Prostate gland (tissue), 2 donors: ENCODE measurements at places on chromosomes 12 and 14. TPM values are rescaled to one million over a fixed set of nuclear protein-coding genes. Genes with fewer than 3 reads are reported as not detected.

DNA sequence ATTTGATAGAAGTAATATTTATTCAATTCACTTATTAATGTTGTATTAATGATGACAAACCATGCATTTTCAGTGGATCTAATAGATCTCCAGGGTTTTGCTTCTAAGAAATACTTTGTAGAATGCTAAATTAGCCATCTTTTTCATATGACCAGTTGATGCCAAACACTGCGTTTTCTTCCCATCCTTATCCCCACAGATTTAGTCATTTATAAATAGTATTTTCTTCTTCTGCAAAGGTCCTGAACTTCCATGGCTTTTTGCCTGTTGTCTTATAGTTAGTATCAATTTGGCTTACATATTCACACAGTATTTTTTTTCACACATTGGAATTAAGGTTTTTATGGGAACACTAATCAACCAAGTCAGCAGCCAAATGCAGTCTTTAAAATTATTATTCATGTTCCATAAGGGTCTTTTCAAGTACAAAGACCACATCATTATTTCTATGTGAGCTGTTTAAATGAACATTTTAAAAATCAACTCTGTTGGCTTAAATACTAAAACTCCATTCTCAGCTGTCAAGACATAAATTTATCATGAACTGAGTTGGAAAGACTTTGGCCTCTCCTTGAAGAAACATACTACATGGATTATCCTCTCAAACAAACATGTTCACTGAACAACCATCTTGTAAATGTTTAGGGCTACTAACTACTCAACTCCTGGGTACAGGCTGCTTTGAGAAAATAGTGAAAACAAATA lies 1278.4 kb upstream of the FLRT2 start:
- H3K36me3 ChIP-seq = no peaks in the 10 kb centered on the region
- no peaks in the 10 kb centered on the region for H3K27me3 ChIP-seq

DNA sequence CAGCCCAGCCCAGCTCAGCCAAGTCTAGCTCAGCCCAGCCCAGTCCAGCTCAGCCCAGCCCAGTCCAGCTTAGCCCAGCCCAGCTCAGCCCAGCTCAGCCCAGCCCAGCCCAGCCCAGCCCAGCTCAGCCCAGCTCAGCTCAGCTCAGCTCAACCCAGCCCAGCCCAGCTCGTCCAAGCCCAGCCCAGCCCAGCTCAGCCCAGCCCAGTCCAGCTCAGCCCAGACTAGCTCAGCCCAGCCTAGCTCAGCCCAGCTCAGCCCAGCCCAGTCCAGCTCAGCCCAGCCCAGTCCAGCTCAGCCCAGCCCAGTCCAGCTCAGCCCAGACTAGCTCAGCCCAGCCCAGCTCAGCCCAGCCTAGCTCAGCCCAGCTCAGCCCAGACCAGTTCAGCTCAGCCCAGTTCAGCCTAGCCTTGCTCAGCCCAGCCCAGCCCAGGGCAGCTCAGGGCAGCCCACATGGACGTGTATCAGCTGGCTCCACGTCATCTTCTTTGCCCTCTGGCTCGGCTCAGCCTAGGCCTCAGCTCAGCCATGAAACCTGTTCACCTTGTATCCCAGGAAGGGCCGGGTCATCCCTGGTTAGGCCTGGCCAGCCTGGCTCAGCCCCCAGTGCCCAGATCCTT lies 185.6 kb downstream of the TMEM121 start:
- H3K4me1 ChIP-seq = no peaks in the 10 kb centered on the region
- no peak overlapping the region for H3K27ac ChIP-seq
- no peak overlapping the region for H3K4me3 ChIP-seq
- no peaks in the 10 kb centered on the region for H3K27me3 ChIP-seq
- H3K36me3 ChIP-seq = no peaks in the 10 kb centered on the region

DNA sequence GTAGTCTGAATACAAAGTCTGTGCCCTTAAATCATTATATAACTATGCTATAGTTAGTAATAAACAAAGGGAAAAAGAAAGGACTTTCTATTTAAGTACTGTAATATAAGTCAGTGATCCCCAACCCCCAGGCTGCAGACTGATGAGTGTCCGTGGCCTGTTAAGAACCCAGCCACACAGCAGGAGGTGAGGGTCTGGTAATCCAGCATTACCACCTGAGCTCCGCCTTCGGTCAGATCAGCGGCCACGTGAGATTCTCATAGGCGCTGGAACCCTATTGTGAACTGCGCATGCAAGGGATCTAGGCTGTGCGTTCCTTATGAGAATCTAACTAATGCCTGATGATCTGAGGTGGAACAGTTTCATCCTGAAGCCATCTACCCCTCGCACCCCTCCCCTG lies 15.7 kb downstream of the NFYB start:
- H3K27me3 ChIP-seq = no peaks in the 10 kb centered on the region
- H3K27ac ChIP-seq = no peak overlapping the region
- H3K4me3 ChIP-seq = no peak overlapping the region
- H3K36me3 ChIP-seq = no peaks in the 10 kb centered on the region
- H3K4me1 ChIP-seq = no peaks in the 10 kb centered on the region
- DNase-seq = no peak

GRCh38 chr12:34395056-34396005 lies 373.0 kb downstream of the ALG10 start:
- no peaks in the 10 kb centered on the region for H3K4me1 ChIP-seq
- no peaks in the 10 kb centered on the region for H3K36me3 ChIP-seq
- DNase-seq = no peak
- H3K27ac ChIP-seq = no peak overlapping the region

DNA sequence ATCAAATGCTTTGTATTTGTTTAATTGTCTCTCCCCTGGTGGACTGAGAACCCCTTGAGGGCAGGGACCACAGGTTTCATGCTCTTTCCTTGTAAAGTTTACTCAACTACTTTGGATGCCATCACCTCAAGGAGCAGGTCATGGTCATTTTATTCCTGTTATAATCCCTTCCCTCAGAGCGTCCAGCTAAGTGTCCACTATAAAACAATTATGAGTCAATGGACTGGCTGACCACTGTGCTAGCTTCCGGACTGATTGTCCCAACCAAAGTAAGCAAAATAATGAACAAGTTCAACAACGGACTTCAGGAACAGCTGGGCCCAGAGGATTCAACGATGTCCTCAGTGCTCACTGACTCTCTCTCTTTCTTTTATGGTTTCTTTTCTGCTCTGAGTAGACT lies 18.2 kb downstream of the AK7 start:
- DNase-seq = no peak
- H3K4me1 ChIP-seq = no peaks in the 10 kb centered on the region
- H3K27me3 ChIP-seq = no peaks in the 10 kb centered on the region
- no peak overlapping the region for H3K27ac ChIP-seq
- no peaks in the 10 kb centered on the region for H3K36me3 ChIP-seq

DNA sequence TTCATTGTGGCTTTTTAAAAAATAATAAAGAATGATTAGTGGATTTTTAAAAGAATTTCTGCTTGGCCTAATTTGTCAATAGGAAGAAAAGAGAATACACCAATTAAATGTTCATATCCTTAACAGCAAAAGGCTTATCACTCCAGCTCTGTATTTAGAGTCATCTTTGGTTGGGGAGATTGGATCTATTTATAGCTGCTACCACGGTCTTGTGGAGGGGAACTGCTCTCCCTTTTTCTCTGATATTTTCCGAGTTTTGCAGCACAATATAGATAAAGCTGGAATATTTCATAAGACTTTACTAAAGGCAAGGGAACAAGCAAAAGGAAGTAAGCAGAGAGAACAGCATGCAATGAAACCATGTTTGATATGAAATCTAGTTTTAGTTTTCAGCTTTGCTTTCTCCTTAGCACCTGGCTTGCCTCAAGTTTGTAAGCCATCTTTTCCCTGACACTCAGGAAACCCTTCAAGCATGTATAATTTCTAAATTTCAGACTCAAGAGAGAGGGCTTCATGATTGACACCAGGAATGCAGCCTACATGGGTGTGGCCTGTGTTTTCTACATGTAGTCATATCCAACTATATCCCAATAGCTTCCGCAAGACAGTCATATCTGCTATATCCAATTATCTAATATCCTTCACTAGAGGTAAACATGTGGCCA lies 35.2 kb downstream of the BRMS1L start:
- no peaks in the 10 kb centered on the region for H3K36me3 ChIP-seq
- no peaks in the 10 kb centered on the region for H3K4me1 ChIP-seq
- no peaks in the 10 kb centered on the region for H3K27me3 ChIP-seq
- H3K27ac ChIP-seq = no peak overlapping the region

The TMEM63C gene
- total RNA-seq = 2.0 TPM

- no peak for DNase-seq
- no peaks in the 10 kb centered on the region for H3K36me3 ChIP-seq
- peaks cover 13% of the 10 kb centered on the region for H3K4me1 ChIP-seq
- no peaks in the 10 kb centered on the region for H3K27me3 ChIP-seq
Measured at GRCh38 chr14:50344116-50344775, 32.1 kb downstream of the DMAC2L start.

- H3K4me3 ChIP-seq = no peak overlapping the region
- H3K27ac ChIP-seq = no peak overlapping the region
- DNase-seq = no peak
Measured at GRCh38 chr12:19597167-19598026, 158.1 kb downstream of the AEBP2 start.

The CLBA1 gene
- 19.3 TPM for total RNA-seq

DNA sequence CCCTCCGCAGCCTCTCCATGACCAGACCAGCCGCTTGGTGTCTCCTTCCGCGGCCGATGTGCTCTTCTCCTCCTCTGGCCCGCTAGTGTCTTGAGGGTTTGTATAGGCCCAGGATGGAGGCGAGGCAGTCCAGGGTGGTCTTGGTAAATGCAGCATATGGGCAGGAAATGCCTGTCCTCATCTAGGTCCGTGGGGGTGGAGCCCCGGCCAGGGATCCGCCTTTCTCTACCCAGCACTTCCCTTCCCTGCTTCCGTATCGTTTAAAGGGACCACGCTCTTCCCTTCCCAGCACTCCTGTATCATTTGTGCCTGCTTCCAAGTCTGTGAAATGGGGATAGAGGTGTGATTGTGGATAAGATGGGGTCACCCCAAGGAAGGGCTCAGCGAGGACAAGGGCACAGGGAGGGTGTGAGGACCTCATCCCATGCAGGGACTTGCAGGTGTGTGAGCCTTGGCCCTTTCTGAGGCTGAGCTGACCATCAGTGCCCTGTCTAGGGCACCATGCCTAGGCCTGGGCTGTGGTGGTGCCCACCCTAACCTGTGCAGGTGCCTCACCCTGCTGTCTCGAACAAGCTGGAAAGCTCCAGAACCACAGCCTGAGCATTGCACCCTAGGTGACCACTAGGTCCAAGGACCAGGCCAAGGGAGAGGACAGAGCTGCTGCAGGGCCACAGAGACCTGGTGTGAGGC lies 326.8 kb upstream of the RTL1 start:
- no peak overlapping the region for H3K4me3 ChIP-seq
- no peaks in the 10 kb centered on the region for H3K4me1 ChIP-seq
- no peak overlapping the region for H3K27ac ChIP-seq
- H3K36me3 ChIP-seq = no peaks in the 10 kb centered on the region

GRCh38 chr14:106508216-106508615 lies 981.8 kb downstream of the TMEM121 start:
- no peaks in the 10 kb centered on the region for H3K27me3 ChIP-seq
- H3K4me1 ChIP-seq = no peaks in the 10 kb centered on the region
- H3K36me3 ChIP-seq = no peaks in the 10 kb centered on the region
- H3K27ac ChIP-seq = no peak overlapping the region

The RIPK3 gene
- total RNA-seq = 7.6 TPM

The GPR65 gene
- 0.57 TPM for total RNA-seq
